ENCODE measurements at places on chromosomes 16 and 17.

DNA sequence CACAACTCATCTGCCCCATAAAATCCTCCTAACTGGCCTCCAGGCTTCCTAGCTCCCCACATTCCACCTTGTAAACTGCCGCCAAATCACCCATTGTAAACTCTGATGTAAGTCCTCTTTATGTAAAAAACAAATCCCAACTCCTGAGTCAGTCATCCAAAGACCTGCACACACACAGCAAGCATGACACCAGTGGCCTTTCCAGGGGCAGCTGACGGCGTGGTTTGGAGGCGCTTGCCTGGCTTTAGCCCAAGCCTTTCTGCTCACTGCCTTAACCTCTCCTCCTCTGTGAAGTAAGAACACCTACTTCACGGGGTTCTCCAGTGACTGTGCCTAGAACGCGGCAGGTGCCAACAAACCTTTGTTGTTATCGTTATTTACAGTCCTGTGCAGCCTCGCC lies 14.0 kb downstream of the UBE2O start:
- no peak for DNase-seq

DNA sequence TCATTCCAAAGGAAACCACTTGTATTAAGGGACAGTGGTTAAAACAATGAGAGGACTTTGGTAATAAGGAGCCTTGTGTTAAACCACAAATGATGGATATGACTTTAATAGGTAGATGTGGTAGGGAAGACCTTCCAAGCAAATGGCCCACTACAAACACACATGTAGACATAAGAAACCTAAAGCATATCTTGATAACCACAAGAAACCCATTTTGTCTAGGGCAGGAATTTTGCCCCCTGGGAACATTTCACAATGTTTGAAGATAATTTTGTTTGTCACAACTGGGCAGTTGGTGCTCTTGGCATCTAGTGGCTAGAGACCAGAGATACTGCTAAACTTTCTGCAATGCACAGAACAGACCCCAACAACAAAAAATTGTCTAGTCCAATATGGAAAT lies 25.8 kb downstream of the KCNJ2 start:
- DNase-seq = no peak

DNA sequence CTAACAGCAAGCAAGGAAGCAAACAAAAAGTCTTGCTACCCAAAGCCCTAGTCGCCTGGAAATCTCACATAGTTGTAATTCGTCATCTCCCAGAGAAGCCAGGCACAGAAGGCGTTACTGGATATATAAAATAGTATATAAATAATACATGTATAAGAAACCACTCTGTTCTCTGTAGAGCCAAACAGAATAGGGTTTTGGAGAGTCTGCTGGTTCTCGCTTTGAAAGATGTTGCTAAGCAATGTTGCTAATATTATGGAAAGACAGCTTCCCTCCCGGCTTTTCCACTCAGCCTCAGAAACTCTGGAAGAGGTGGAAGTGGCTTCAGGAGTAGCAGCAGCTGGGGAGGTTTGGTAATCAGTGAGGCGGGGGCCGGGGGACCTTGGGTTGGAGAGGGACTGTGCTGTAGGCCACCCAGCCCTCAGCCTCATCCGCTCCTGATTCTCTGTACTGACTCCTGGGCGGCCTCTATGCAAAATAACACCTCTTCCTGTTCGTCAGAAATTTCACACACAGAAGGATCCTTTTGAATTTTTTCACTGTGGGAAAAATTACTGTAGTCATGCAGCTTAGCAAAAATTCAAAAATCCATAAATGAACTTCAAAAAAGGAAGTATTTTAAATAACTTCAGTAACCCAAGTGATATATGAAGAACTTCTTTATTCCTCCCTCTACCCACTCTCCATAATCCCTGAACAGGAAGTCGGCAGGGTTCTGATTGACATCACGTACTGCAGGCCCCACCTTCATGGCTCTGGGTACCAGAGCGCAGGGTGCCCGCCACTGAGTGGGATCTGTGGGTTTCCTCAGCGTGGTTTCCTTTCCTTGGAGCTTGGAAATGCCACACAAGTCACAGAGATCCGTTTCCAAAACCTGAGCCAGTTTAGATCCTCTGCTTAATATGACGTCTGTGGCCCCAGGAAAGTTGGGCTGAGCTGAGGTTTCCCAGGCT lies 51.4 kb downstream of the RAP1GAP2 start:
- DNase-seq = no peak

GRCh38 chr17:51853857-51854256 lies 304.7 kb downstream of the CA10 start:
- DNase-seq = peak; percentile 33

DNA sequence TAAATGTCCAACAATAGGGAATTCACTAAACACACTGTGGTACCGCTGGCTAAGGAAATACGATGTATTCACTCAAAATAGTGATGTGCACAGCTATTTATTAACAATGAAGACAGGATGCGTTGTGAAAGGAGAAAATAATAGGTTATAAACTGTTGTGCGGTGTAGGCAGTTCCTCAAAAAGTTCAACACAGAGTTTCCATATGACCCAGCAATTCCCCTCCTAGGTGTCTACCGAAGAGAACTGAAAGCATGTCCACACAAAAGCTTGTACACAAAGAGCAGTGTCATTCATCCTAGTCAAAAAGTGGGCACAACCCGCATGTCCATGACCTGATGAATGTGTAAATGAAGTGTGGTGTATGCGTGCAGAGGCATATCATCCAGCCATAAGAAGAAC lies 1.2 kb upstream of the CES1 start:
- DNase-seq = no peak

GRCh38 chr17:75459590-75460267 lies 3.3 kb downstream of the TMEM94 start:
- DNase-seq = no peak

- no peak for DNase-seq
Observed at GRCh38 chr16:88355389-88356123, 27.2 kb upstream of the ZNF469 start.

Data from NCI-H187 treated with DMSO at 0.1 percent for 48 hours (cell line).